Glutamatergic neuron (in vitro differentiated cells): ENCODE measurements at places on chromosomes 11 and 22. TPM values are rescaled to one million over a fixed set of nuclear protein-coding genes. Genes with fewer than 3 reads are reported as not detected.
A peak's percentile ranks its signal among the peaks of the same experiment; 100 is the strongest.

- DNase-seq, result no peak
These were observed 18.7 kb downstream of the EHF start for GRCh38 chr11:34639545-34639944.

Gene OTOG
- total RNA-seq, result not detected

- DNase-seq, result no peak
These were observed 14.1 kb upstream of the B3GNT6 start for GRCh38 chr11:77019976-77020595.

- DNase-seq, result no peak
These were observed 11.0 kb downstream of the NECTIN1 start for GRCh38 chr11:119717839-119718534.

DNA sequence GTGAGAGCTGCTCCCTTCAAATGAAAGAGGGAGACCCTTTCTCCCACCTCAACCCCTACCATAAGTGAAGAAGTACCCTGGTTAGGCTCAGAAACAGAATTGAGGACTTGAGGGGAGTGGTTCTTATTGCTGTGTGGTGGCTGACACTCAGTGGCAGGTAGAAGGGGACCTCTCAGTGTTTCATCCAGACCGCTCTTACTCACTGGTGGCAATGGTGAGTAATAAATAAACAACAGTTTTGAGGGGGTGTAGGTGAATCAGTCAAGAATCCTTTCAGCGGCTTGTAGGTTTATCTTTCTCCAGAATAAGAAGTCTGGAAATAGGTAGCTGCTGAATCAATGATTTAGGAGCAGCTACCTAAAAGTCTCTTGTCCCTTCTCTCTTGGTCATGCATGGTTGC lies 403.4 kb upstream of the B3GAT1 start:
- DNase-seq, result no peak

Gene NXPE4
- total RNA-seq, result not detected

Gene AQP11
- total RNA-seq, result 2.0 TPM

- DNase-seq, result no peak
These were observed 76.3 kb upstream of the TP53AIP1 start for GRCh38 chr11:129018991-129019390.

- no peak for DNase-seq
These were observed 29.2 kb downstream of the CDPF1 start for GRCh38 chr22:46220921-46221320.

DNA sequence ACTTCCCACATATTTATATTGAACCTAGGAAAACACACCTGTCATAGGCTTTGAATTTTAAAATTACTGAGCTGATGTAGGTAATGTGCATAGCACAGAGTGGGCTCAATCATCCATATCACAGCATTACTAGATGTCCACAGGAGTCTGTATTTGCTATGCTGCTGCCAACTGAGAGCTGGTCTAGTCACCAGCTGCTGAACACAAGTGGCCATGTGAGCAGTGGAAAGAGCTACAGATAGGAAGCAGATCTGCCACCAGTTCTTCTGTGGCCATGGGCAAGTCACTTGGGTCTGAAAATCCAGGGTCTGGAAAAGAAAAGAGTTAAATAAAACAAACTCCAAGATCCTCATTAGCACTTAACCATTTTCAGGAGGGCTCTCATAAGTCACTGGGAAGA lies 91.8 kb downstream of the APIP start:
- no peak for DNase-seq

DNA sequence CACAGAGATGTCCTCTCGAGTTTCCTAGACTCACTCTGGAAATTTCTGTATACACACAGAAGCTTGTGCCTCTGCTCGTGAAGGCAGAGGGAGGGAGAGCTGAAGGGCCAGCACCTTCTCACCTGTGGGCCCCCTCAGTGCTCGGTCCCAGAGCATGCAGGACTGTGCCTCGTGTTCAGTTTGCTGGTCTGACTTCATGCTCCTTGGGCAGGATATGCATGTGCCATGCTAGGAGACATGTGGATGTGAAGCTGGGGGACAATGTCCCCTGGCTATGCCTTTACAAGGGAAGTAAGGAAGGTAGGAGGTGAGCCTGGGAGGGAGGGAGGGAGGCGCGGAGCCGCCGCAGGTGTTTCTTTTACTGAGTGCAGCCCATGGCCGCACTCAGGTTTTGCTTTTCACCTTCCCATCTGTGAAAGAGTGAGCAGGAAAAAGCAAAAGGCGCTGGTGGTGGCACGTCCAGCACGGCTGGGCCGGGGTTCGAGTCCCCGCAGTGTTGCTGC lies 22.6 kb downstream of the NEAT1 start:
- no peak for DNase-seq

GRCh38 chr11:127864861-127865260 lies 722.5 kb downstream of the ETS1 start:
- DNase-seq, result no peak

GRCh38 chr11:123072332-123072761 lies 10.4 kb upstream of the HSPA8 start:
- no peak for DNase-seq

Gene FAM180B
- not detected for total RNA-seq

GRCh38 chr11:28529540-28530410 lies 421.6 kb downstream of the METTL15 start:
- no peak for DNase-seq

DNA sequence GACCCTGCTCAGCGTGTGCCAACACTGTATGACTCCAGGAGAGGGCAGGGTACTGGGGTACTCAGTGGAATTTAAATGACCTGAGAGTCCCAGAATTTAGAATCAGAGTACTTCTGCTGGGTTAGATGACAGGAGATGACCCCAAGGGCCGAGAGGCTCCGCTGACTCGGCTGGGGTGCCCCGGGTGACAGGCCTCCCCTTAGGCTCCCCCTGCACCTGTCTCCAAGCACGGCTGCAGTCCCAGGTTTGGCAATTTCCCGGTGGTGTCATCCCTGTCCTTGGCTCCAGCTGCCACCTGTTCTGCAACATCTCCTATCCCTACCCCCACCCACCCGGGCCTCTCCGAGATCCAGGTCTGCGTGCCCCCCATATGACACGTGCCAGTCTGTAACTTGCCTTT lies 1.3 kb downstream of the ACTN3 start:
- peak; percentile 31 for DNase-seq

- DNase-seq, result no peak
These were observed 37.1 kb downstream of the RAB30 start for GRCh38 chr11:83034673-83035014.

- DNase-seq, result peak; percentile 66
These were observed 401.0 kb downstream of the LARGE1 start for GRCh38 chr22:33519071-33519973.

DNA sequence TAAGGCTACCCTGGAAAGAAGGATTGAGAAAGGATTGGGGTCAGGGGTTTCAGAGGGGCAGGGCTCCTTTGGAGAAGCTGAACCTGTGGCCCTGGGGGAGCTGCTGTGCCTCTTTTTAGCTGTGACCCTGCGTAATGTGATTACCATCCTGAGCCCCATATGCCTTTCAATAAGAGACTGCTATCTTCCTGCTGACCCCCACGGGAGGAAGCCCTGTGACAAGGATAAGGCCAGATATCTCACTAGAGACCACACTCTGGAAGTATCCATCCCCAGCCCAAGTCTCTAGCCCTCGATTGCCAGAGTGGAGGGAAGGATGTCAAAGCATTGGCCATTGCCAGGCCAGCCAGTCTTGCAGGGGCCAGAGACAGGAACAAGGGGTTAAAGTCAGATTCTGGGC lies 4.8 kb upstream of the SLC39A13 start:
- no peak for DNase-seq

- DNase-seq, result no peak
These were observed 34.4 kb upstream of the HEPHL1 start for GRCh38 chr11:93986716-93987115.
